ENCODE measurements at places on chromosomes 16 and 17.

DNA sequence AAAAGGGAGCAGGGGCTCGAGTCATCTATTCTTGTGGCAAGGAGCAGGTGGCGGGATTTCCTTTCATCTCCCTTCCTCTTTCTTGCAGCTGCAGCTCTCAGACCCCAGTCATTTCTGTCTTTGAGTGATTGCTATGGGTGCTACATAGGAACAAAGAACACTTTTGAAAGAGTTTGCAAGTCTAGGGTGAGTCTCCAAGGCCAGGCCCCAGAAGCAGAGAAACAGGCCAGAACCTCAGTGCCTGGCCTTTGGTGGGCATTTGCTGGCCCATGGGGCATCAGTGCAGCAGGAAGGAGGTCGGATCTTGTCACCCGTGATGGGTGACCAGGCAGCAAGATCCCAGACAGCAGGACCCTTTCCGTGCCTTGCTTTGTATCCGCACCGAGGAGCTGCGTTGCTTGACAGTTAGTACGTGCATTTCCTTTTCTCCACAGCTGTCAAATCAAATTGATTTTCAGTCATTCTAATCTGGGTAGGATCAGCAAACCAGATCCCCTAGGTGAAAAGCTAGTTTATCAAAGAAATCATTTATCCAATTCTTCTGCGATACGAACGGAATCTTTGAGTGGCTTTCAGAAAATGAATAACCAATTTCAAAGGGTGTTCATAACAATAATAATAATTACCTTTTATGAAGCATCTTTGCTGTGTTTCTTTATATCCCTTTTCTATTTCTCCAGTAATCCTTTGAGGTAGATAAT is 244.6 kb upstream of the MAF start:
- DNase-seq: no peak

- DNase-seq: no peak
These were observed 26.1 kb downstream of the TOM1L2 start for GRCh38 chr17:17946093-17946492.

GRCh38 chr17:40157973-40158372 is 17.6 kb downstream of the CASC3 start:
- DNase-seq: no peak

DNA sequence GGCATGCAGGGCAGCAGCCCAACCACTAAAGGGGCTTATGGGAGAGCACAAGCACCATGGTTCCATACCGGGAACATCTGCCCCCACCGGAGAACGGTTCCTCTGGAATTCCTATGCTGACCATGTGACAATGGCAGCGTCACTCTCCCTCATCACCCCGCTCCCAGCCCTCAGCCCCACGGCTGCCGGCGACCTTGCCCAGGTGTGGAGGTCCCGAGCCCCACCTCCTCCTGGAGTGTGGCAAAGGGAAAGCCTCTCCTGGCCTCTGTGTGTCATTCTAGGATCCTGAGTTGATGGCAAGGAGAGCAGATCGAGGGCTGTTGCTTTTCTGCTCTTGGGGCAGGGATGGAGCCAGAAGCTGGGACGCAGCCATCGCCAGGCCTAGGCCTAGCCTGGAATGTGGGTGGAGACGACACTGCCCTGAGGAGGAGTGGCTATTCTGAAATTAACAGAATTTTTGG is 17.8 kb upstream of the RNPS1 start:
- no peak for DNase-seq

- no peak for DNase-seq
These were observed 23.4 kb upstream of the SEC14L1 start for GRCh38 chr17:77117415-77117814.

- no peak for DNase-seq
These were observed 1.6 kb downstream of the XYLT1 start for GRCh38 chr16:17469011-17469740.

GRCh38 chr17:6494239-6494941 is 50.1 kb downstream of the PIMREG start:
- no peak for DNase-seq

- DNase-seq: no peak
These were observed 80.5 kb downstream of the ZNF778 start for GRCh38 chr16:89297910-89298545.

DNA sequence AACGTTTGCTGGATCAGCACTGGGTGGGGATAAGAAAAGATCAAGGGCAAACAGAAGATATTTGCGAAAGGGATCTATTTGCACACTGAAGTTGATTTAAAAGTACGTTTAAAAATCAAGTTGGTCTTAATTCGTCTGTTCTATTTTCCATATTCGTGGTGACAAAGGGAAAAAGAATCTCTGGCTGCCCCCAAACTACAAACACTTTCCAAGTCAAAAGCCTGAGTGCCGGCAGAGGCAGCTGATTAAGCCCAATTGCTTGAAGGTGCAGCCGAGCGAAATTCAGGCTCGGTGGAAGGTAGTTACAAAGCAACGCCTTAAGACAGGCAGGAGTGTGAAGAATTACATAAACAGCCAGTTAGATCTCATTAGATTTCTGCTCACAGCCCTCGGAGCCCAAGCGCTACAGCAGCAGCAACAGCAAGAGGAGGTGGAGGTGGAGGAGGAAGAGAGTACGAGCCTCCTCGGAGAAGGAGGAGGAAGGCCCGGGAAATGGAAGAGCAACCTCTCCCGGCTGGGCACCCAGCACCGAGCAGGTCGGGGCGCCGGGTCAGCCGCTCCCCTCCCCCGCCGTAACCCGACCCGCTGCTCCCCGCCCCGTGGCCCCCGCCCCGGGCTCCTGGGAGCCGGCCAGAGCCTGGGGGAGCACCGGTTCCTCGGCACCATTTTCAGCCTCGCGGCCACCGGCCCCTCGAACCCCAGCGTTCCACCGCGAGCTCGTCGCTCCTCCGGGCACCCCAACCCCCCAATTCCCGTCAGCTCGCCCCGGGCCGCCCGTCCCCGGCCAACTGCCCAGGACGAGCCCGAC is 890 bp downstream of the TOB1 start:
- DNase-seq: no peak

- no peak for DNase-seq
These were observed 39.2 kb downstream of the KSR1 start for GRCh38 chr17:27495460-27495859.

- no peak for DNase-seq
These were observed 71.2 kb downstream of the PLD6 start for GRCh38 chr17:17134957-17135333.

- no peak for DNase-seq
These were observed 448.6 kb downstream of the CA10 start for GRCh38 chr17:51709694-51710633.

- DNase-seq: no peak
These were observed 2.7 kb downstream of the NEUROD2 start for GRCh38 chr17:39604911-39605491.

DNA sequence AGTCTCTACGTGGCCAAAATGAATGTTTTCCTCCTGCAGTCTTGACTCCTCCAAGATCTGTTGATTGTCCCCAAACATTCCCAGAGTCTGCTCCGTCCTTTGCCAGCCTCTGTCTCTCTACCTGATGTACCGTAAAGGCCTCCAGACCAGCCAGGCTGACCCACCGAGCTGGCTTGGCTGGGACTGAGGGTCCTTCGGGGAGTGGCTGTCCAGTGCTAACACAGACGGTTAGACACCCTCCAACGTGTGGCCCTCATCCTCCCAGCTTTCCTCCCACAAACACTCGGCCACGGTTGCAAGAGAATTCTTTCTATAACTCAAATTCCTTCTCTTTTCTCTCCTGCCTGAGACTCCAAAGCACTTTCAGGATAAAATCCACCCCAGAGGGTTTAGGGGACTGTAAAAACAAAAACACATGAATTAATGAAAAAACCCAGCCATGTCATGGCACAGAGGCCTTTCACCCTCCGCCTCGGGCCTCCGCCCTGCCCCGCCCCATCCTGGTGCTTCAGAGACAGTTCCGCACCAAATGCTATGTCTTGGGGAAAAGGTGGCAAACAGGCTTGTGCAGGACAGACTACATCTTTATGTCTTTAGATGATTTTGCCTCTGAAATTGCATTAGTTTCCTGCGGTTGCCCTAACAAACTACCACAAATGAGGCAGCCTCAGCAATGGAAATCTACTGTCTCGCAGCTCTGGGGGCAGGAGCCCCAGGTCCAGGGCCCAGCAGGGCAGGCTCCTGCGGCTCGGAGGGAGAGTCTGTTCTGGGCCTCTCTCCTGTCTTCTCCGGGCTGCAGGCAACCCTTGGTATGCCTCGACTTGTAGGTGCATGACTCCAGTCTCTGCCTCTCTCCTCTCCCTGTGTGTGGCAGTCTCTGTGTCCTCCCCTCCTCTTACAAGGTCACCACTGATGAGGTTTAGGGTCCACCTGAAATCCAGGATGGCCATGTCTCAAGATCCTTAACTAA is 72.5 kb upstream of the CBX4 start:
- DNase-seq: no peak

- DNase-seq: no peak
These were observed 585.5 kb upstream of the SOX9 start for GRCh38 chr17:71535321-71535720.

DNA sequence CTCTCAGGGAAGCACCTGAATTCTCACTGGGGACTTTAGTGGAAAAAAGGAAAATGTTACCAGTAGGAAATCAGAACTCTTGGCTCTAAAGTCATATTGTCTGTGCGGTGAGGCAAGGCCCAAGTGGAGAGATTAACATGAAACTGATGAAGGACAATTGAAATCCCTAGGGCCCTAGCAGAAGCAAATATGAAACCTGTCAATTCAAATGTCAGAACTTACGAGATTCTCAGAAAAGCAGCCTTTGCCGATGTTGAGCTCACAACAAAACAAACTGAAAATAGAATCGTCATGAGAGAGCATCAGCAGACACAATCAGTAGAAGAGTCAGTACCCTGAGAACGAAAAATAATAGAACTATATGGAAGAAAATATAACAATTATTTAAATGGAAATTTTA is 108.8 kb downstream of the ELAC2 start:
- no peak for DNase-seq

GRCh38 chr17:63153488-63153887 is 187.5 kb downstream of the TANC2 start:
- DNase-seq: no peak

GRCh38 chr16:74997042-74997491 is 1.8 kb upstream of the ZNRF1 start:
- DNase-seq: no peak

GRCh38 chr17:63592797-63593196 is 7.9 kb upstream of the TACO1 start:
- no peak for DNase-seq

DNA sequence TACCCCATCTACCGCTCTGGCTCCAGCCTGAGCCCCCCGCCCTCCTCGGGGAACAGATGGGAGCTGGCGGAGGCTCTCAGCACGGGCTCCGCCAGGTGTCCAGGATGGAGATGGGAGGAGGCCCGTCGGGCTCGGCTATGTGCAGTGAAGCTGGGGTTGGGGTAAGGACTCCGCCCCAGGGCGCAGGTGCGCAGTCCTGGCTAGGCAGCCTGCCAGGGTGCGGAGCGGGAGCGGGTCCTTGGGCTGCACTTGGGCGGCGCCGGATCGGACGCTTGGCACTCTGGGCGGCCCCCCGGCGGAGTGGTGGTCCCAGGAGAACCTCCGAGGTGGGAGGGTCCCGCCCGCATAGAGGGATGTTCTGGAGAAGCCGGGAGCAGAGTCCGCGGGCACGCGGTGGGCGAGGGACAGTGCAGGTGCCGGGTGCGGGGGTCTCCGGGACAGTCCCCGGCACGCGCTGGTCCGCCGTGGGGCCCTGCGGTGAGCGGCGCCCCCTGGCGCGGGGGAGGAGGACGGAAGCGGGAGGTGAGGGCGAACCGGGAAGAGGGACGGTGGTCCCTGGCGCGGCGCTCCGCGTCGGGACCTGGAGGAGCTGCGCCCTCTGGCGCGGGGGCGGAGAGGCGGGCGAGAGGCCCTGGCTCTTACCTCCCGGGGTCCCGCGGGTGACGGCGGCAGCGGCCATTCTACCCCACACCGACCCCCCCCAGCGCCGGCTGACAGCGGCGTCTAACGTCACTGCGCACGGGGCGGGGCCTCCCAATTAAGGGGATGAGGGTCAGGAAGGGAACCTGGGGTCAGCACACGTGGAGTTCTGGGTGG is at the start of gene CAMTA2:
CAMTA2 (minus strand) TSS at position 725 of the 816 bp plus-strand sequence. CDS start 1,453 bp downstream, outside the sequence.
- DNase-seq: peak; percentile 76

DNA sequence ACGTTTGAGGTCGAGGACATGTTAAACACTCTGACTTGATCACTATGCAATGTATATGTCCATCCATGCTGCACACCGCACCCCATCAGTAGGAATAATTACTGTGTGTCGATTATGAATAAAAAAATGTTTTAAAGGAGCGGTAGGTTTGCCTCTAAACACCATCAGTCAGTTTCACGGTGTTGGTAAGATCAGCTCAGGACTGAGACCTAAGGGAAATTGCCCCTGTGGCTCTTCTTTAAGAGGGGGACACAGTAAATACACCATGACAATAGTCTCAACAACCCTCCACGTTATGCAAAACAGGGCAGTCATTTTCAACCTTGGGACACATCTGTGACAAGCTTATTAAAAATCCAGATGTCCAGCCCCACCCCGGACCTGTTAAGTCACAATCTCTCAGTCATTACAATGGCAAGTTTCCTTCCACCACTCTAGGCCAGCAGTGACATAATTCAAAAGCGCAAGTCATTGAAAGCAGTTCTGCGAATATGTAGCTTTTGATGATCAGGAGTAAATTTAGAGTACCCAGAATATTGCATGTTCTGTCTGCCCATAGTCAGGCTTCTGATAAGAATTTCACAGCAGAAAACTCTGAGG is 1.2 kb downstream of the ATMIN start:
- no peak for DNase-seq

DNA sequence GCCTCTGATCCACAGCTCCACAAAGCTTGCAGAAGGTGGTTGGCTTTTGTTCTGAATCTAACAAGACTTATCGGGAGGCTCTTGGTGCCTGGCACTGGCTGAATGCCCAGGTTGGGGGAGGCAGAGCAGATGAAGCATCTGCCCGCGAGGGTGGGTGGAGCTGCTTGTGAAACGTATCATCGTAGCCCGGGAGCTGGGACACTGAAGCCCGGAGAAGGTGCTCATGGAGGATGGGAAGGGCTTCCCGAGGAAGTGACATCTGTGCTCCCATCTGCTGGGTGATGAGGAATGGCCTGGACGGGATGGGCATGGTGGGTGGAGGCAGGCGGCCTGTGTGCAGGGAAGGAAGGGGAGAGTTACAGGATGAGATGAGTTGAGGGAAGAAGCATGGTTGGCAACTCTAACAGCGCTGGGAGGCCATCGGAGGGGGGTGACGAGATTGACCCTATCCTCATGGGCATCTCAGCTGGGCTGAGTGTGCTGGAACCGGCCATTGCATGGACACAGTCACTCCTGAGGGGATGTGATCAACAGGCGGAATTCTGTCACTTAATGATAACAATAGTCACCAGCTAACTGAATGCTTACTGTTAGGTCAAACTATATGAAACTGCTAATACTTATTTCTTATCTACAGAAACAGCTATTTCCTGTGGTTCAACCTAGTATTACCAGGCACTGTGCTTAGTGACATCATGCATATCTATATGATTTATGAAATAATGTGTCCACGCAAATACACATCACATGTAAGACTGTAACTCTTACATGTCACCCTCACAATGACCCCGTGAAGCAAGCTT is 102.7 kb downstream of the ABCC6 start:
- no peak for DNase-seq

Measured in bone marrow (tissue), 2 donors.